ENCODE measurements at places on chromosomes 6 and 20.

- DNase-seq: no peak
These were observed 127.8 kb downstream of the CD109 start for GRCh38 chr6:73823832-73824231.

- DNase-seq: no peak
These were observed 339.9 kb upstream of the RNF217 start for GRCh38 chr6:124622351-124622750.

GRCh38 chr6:109299776-109300564 is 82.3 kb downstream of the CD164 start:
- no peak for DNase-seq

- DNase-seq: no peak
These were observed 49.0 kb upstream of the NXT1 start for GRCh38 chr20:23301436-23302050.

GRCh38 chr6:64874776-64875175 is 832.2 kb downstream of the EYS start:
- no peak for DNase-seq

DNA sequence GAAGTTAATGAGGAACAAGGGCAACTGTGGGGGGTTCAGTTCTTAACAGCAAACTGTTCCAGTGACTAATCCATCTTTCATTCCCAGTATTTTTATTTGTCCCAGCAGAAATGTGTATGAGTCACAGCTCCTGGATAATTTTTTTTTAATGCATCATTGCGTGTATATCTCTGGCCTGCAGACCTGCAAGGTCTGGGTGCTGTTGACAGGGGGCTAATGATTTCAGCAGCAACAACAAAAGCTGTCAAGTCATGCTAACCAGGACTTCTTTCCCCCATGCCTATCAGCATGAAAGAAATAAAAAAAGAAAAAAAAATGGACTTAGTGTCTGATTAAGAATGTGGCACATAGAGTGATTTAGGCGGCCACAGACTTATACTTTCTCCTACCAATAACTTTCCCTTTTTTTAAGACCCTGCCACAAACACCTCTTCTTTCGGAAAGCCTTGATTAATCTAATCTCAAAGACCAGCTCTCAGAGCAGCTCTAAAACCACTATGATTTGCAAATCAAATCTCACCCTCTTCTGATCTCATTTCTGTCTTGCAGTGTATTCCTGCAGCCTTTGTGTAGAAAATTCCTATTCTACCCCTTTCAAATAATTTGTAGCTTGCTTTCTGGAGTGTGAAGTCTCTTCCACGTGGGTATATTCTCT is 14.2 kb upstream of the PREX1 start:
- peak; percentile 39 for DNase-seq

- DNase-seq: no peak
These were observed 151.5 kb downstream of the TMEM242 start for GRCh38 chr6:157171801-157172200.

- no peak for DNase-seq
These were observed 203.3 kb downstream of the ARID1B start for GRCh38 chr6:156980515-156980914.

DNA sequence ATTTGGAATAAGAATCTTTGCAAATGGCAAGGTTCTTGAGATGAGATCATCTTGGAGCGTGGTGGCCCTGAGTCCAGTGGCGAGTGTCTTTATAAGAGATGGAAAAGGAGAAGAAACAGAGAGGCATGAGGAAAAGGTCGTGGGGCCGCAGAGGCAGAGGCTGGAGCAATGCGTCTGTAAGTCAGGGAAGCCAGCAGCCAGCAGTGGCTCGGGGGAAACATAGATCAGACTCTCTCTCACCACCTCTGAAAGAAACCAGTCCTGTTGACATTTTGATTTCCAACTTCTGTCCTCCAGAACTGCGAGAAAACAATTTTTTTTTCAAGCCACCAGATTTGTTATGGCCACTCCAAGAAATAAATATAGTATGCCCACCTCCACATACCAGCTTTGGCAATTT is 226.6 kb downstream of the TFAP2C start:
- DNase-seq: no peak

- DNase-seq: no peak
These were observed 6.7 kb upstream of the ZFAND3 start for GRCh38 chr6:37812841-37813240.

- DNase-seq: peak; percentile 91
These were observed 267.9 kb downstream of the PLCB1 start for GRCh38 chr20:8399947-8400346.

- DNase-seq: no peak
These were observed 363.5 kb downstream of the SYNE1 start for GRCh38 chr6:152273638-152274037.

- no peak for DNase-seq
These were observed 68.3 kb upstream of the ASF1A start for GRCh38 chr6:118825661-118826060.

DNA sequence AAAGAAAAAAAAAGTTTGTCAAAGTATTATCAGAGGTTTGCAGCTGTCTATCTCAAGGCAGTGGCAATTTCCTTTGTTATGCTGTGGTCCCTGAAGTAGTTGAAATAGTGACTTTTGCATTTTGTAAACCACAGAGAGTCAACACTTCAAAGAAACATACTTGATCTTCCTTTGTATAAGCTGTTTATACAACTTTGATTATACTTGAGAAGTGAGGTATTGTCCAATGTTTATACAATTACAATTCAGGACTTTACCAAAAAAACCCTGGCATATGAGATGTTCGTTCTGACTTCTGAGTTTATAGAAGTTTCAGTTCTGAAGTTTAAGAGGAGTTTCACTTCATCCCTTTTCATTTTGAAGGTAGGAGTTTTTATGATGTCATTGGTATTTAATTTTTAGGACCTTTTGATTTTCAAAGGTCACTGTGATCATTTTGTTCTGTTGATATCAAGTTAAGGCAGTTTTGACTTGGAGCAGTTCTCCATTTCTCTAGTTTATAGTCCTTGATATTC is 4.0 kb downstream of the STK4 start:
- peak; percentile 51 for DNase-seq

GRCh38 chr6:12163744-12164507 is 126.2 kb upstream of the EDN1 start:
- no peak for DNase-seq

GRCh38 chr20:48949304-48950170 is 28.0 kb downstream of the ARFGEF2 start:
- DNase-seq: peak; percentile 26

DNA sequence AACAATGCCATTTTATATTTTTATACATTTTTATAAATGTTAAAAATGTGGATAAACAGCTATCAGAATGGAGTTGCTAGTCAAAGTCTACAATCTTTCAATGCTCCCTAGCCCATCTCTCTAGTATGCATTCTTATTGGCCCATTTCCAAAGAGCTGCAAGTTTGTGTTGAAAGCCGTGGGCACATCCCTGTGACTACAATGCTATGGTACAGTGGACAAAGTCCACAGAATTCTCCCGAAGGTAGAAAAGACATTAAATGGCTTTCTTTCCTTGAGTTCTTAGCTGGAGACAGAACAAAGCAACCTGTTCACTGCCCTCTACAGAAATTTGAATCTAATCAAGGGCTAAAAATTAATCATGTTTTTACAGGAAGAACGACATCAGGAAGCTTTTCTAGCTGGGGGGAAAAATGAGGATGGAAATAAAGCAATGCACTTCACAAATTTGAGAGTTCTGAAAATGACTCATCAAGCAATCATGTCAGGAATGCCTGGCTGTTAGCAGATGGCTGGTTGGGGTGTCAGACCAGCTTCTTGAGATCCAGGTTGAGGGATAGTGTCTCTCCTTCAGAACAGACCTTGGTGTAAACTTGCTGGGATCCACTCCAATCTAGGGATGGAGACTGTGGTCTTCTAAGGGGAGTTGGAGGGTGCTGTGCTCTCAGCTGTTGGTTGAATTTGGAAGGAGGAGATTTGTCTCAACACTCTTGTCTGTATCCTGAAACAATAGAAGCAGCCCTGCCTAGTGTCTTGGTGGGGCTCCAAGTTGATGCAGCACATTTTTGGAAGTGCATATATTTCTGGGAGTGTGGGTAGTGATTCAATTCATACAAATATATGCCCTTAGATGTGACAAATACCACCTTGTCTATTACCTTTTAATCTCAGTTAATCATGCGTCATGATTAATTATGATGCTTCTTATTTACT is 143.4 kb upstream of the PHACTR1 start:
- DNase-seq: no peak

GRCh38 chr20:25297141-25297905 is 49.4 kb downstream of the PYGB start:
- no peak for DNase-seq

DNA sequence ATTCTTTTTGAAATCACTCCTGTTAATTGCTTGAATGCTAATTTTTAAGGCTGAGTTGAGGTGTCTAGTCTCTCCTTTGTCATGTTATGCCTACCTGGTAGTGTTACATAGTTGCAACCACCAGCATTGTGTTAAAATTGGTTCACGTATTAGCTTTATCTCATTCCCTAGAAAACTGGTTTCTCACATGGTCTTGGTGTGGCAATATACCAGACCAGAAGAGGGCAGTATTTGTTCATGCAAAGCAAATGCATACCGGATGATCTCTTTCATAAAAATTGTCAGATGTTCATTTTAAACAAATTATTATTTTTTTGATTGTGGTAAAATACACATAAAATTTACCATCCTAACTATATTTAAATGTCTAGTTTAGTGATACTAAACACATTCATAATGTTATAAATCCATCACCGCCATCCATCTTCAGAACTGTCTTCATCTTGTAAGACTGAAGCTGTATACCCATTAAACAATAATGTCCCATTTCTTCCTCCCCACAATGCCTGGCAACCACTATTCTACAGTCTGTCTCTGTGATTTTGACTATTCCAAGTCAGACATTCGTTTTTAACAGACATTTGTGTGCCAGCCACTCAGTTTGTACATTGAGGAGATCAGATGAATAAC is 92.8 kb downstream of the ATRN start:
- DNase-seq: peak; percentile 71

DNA sequence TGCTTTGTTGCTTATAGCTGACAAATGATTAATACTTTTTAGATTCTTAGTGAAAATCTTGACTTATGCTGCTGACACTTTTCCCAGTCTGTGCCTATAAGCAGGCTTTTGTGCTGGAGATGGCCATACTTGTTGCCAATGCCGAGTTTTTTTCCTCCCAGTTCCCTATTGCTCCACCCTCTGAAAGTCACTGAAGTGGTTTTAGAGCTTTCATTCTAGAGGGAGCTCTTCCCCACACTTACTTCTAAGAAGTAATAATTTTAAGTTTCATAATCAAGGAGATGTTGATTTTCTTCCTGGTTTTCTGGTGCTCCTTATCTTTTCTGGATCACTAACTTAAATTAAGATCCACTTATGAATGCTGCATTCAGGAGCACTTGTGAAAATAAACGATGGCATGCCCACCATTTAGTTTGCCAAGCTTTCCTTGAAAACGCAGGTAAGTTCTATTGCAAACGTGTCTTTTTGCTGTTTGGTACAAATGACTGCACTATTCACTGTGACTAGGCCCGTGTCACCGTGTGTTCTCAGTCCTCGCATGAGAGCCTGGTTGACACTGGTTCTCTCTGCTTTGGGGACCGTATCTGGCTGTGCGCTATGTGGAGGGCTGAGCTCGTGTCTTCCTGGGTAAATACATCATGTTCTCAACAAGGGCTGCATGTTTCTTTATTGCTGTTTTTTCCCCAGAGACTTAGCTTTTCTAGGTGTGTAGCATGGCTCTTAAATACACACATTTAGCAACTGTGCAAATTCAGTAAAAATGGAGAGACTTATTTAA is 50.2 kb downstream of the GFRA4 start:
- DNase-seq: no peak

- DNase-seq: no peak
These were observed 9.8 kb downstream of the MAS1L start for GRCh38 chr6:29477923-29478450.

- no peak for DNase-seq
These were observed 4.2 kb downstream of the FBXO9 start for GRCh38 chr6:53069427-53069826.

DNA sequence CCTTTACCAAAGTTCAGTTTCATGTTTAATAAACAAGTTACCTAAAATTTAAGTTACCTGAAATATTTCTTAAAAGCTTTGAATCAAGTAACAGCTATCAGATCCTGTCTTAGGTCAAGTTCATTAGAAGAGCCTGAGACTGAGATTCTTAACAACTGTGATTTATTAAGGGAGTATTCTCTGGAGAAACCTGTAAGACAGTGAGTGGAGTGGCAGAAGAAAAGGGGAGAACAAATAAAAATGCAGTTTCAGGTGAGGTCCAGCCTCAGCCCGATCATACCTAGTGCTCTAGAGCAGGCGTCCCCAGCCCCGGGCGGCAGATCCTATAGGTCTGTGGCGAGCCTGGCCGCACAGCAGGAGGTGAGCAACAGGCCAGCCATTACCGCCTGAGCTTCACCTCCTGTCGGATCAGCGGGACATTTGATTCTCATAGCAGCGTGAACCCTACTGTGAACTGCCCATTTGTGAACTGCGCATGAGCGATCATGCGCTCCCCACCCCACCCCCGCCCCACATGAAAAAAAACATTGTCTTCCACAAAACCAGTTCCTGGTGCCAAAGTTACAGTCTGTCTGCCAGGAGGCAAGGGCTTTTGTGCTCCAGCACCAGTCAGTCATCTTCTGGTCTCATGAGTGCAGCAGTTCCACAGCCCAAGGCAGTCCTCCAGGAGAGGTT is 59.2 kb upstream of the ADGRB3 start:
- DNase-seq: no peak

DNA sequence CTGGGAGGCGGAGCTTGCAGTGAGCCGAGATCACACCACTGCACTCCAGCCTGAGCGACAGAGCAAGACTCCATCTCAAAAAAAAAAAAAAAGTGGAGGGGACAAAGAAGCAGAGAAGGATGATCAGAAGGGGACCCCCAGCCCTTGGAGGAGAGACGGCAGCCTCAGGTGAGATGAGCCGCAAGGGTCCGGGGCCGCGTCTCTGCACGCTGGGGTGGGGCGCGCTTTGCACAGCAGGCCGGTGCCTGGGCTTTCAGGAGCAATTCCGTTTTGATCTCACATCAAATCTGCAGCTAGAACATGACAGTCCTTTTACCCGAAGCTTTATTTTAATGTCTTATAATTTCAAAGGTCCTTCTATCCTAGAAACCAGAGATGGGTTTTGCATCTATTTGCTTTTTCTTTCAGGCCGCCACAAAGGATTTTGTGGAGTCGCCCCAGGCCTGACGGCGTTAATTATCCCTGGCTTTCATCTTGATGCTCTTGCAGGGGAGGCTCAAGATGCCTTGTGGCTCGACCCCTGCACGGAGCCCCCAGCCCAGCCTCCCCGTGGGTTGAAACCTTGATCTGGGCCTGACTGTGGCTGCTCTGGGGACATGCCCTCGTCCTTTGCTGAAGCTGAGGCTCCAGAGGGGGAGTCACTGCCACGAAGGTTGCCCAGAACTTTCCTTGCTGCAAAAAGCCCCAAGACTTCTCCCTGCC is 17.3 kb downstream of the HRH3 start:
- DNase-seq: no peak

GRCh38 chr6:150964765-150965164 is 99.3 kb downstream of the MTHFD1L start:
- DNase-seq: no peak

DNA sequence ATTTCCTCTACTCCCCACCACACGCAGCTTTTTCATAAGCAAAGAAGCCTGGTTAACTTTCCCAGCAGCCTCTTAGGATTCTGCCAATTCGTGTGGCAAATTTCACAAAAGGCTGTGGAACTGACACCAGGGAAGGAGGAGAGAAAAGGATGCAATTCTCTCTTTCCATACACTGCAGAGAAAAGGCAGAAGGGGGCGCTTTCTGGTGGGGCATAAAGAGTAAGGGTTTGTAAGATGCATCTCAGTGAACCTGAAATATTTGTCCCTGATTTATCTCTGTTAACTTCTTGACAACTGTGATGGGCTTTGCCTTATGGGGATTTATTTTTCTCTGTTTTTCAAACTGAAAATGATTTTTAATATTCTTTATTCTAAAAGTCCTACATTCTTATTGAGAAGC is 45.5 kb upstream of the GLP1R start:
- peak; percentile 31 for DNase-seq
